ENCODE measurements at places on chromosomes 16 and 17. TPM values are rescaled to one million over a fixed set of nuclear protein-coding genes. Genes with fewer than 3 reads are reported as not detected.

- H3K4me1 ChIP-seq = peaks cover 24% of the 10 kb centered on the region
- no peak overlapping the region for H3K27ac ChIP-seq
- no peaks in the 10 kb centered on the region for H3K27me3 ChIP-seq
- no peaks in the 10 kb centered on the region for H3K36me3 ChIP-seq
- no peak overlapping the region for H3K4me3 ChIP-seq
Observed at GRCh38 chr17:29181226-29181625, 1.0 kb upstream of the MYO18A start.

The DNAJA2 gene
- 83.2 TPM for total RNA-seq

- H3K4me1 ChIP-seq = peaks cover 5% of the 10 kb centered on the region
- H3K36me3 ChIP-seq = no peaks in the 10 kb centered on the region
- H3K27ac ChIP-seq = no peak overlapping the region
- no peaks in the 10 kb centered on the region for H3K27me3 ChIP-seq
- no peak overlapping the region for H3K4me3 ChIP-seq
Observed at GRCh38 chr16:71610447-71610846, 15.5 kb upstream of the MARVELD3 start.

The BAIAP3 gene
- 21.7 TPM for total RNA-seq

DNA sequence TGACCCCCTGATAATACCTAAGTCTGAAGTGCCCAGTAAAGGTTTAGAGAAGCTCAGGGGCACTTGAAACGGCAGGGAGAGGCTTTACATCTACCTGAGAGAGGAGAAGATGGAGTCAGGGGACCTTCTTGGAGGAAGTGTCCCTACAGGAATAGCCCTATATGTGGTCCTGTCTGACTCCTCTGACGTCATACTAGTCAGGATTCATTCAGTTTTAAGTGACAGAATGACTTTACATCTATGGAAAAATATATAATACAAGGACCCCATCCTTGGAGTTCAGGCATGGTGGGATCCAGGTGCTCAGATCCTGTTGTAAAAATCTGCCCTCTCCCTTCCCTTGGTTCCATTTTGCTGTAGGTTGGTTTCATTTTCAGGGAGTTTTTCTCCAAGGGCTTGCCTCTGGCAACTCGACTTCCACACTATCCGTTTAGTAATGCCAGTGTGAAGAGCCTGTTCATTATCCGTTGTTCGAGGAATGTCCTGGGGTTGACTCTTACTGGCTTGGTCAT is 205.6 kb downstream of the IRF8 start:
- H3K4me3 ChIP-seq = no peak overlapping the region
- no peaks in the 10 kb centered on the region for H3K4me1 ChIP-seq
- no peak for DNase-seq
- H3K27ac ChIP-seq = no peak overlapping the region
- H3K27me3 ChIP-seq = no peaks in the 10 kb centered on the region

Data from natural killer cell (primary cell).